ENCODE measurements at places on chromosomes 3 and 15.

DNA sequence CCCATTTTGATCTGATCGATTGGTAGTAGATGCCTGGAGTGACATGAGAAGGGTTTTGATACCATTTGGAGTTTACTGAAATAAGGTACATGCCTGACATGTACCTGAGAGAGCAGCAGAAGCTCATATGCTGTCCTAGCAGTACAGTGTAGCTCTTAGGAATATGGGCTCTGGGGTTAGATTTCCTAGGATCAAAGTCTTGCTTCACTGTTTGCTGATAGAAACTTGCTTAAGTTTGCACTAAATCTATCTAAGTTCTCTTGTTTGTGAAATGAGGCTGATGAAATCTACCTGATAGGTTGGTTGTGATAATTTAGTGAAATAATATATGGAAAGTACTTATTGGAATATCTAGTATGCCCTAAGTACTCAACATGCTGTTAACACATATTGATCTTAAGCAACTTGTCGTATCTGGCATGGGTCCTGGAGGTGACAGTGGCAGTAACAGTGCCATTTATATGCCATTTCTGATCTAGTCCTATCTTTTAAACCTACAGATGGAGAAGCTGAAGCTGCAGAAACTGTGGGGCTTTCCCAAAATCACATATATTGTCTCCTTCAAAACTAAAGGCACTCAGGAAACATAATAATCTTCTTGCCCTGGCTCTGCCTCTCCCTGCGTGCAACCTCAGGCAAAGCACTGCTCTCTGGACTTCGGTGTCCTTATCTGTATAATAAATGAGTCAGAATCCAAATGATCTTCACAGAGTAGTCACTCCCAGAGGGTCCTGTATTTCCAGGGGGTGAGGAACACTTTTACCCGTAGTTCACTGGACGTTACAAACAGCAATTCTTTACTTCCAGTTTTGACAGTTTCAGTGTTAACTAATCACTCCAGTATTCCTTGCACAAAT is 223.6 kb upstream of the SETMAR start:
- H3K27ac ChIP-seq, result no peak overlapping the region
- H3K36me3 ChIP-seq, result no peaks in the 10 kb centered on the region
- H3K4me1 ChIP-seq, result no peaks in the 10 kb centered on the region

GRCh38 chr3:31947671-31948091 is 33.4 kb downstream of the OSBPL10 start:
- DNase-seq, result no peak
- no peaks in the 10 kb centered on the region for H3K27me3 ChIP-seq
- H3K4me3 ChIP-seq, result no peak overlapping the region
- no peaks in the 10 kb centered on the region for H3K36me3 ChIP-seq

GRCh38 chr3:190293621-190294020 is 28.6 kb downstream of the CLDN1 start:
- no peak overlapping the region for H3K4me3 ChIP-seq
- no peak for DNase-seq
- H3K36me3 ChIP-seq, result no peaks in the 10 kb centered on the region
- no peaks in the 10 kb centered on the region for H3K4me1 ChIP-seq
- H3K27me3 ChIP-seq, result no peaks in the 10 kb centered on the region

GRCh38 chr15:67127965-67128364 is 62.6 kb downstream of the SMAD3 start:
- H3K27me3 ChIP-seq, result no peaks in the 10 kb centered on the region

- no peaks in the 10 kb centered on the region for H3K27me3 ChIP-seq
- H3K27ac ChIP-seq, result no peak overlapping the region
- DNase-seq, result no peak
- H3K4me3 ChIP-seq, result no peak overlapping the region
These were observed 86.3 kb upstream of the XCR1 start for GRCh38 chr3:46113608-46114007.

- H3K4me1 ChIP-seq, result peaks cover 5% of the 10 kb centered on the region
- peak overlapping the region; percentile 80 for H3K27ac ChIP-seq
- no peak for DNase-seq
- no peaks in the 10 kb centered on the region for H3K36me3 ChIP-seq
- H3K4me3 ChIP-seq, result no peak overlapping the region
- H3K27me3 ChIP-seq, result no peaks in the 10 kb centered on the region
These were observed 67.6 kb downstream of the TUSC7 start for GRCh38 chr3:116776880-116777785.

- H3K4me3 ChIP-seq, result no peak overlapping the region
- no peak overlapping the region for H3K27ac ChIP-seq
These were observed 71.6 kb upstream of the SYN2 start for GRCh38 chr3:11932636-11933035.

DNA sequence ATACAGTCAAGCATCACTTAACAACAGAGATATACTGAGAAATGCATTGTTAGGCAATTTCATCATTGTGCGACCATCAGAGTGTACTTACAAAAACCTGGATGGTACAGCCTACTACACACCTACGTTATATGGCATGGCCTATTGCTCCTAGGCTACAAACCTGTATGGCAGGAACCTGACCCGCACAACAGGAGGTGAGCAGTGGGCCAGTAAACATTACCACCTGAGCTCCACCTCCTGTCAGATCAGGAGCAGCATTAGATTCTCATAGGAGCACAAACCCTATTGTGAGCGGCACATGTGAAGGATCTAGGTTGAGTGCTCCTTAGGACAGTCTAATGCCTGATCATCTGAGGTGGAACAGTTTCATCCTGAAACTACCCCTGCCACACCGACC is 89.7 kb downstream of the SCAPER start:
- no peaks in the 10 kb centered on the region for H3K4me1 ChIP-seq
- H3K4me3 ChIP-seq, result no peak overlapping the region
- H3K27me3 ChIP-seq, result no peaks in the 10 kb centered on the region

DNA sequence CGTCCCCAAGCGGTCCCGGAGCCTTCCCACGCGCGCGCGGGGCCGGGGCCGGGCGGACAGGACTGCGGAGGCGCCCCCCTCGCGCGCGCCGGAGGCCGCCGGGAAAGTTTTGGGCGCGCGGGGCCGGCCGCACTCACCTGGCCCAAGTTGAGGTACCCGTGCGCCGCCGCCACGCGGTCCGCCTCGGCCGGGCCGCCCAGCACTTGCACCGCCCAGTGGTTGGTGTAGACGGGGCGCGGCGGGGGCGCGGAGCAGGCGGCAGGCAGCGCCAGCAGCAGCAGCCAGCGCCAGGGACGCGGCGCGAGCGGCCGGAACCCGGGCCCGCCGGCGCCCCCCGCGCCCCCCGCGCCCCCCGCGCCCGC is 289 bp downstream of the PCSK6 start:
- peaks cover 44% of the 10 kb centered on the region for H3K27me3 ChIP-seq
- no peak overlapping the region for H3K4me3 ChIP-seq
- H3K36me3 ChIP-seq, result peaks cover 3% of the 10 kb centered on the region
- no peak for DNase-seq
- H3K27ac ChIP-seq, result no peak overlapping the region
- H3K4me1 ChIP-seq, result peaks cover 12% of the 10 kb centered on the region

GRCh38 chr3:113058188-113058587 is 67.4 kb downstream of the GTPBP8 start:
- DNase-seq, result no peak
- H3K4me1 ChIP-seq, result peaks cover 2% of the 10 kb centered on the region
- H3K4me3 ChIP-seq, result no peak overlapping the region
- H3K27me3 ChIP-seq, result no peaks in the 10 kb centered on the region
- H3K36me3 ChIP-seq, result no peaks in the 10 kb centered on the region

- no peaks in the 10 kb centered on the region for H3K36me3 ChIP-seq
- H3K27ac ChIP-seq, result no peak overlapping the region
- H3K4me3 ChIP-seq, result no peak overlapping the region
- H3K4me1 ChIP-seq, result no peaks in the 10 kb centered on the region
- peaks cover 3% of the 10 kb centered on the region for H3K27me3 ChIP-seq
These were observed 163.6 kb downstream of the ITPR1 start for GRCh38 chr3:4656626-4657328.

- peaks cover 13% of the 10 kb centered on the region for H3K36me3 ChIP-seq
- no peak for DNase-seq
- H3K4me3 ChIP-seq, result no peak overlapping the region
- H3K27me3 ChIP-seq, result no peaks in the 10 kb centered on the region
- peaks cover 19% of the 10 kb centered on the region for H3K4me1 ChIP-seq
These were observed 33.0 kb upstream of the NR2E3 start for GRCh38 chr15:71777216-71777943.

DNA sequence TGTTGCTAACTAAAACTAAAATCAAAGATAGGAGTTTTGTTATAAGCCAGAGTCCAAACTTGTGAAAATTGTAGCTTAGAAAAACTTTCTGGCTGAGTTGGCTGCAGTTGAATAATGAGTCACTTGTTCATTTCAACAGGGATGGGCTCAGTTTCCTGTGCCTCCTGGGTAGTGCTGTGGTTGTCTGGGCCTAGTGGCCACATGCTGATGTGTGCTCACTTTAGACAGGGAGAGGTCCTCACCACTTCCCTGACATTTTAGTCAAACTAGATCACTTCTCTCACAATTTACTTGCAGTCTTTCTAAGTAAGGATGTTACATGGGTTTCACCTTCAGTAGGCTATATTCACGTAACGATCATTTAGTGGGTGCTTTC is 6.3 kb upstream of the UBE2Q2 start:
- H3K4me3 ChIP-seq, result no peak overlapping the region
- no peaks in the 10 kb centered on the region for H3K36me3 ChIP-seq
- peak; percentile 80 for DNase-seq
- no peaks in the 10 kb centered on the region for H3K4me1 ChIP-seq

DNA sequence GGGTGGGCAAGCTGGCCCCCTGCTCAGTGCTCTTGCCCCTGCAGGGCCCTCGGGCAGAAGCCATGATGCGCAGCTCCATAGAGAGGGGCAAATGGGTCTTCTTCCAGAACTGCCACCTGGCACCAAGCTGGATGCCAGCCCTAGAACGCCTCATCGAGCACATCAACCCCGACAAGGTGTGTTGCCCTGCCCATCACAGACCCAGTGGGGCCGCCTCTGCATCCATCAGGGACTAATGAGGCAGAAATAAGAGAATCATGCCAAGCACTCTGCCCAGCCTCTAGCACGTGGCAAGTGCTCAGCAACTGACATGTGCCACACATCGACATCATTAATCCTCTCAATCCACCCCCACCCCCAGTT is 49.4 kb downstream of the SEMA3G start:
- no peak overlapping the region for H3K27ac ChIP-seq
- peaks cover 15% of the 10 kb centered on the region for H3K36me3 ChIP-seq
- no peak overlapping the region for H3K4me3 ChIP-seq
- H3K4me1 ChIP-seq, result peaks cover 2% of the 10 kb centered on the region
- DNase-seq, result no peak
- peaks cover 9% of the 10 kb centered on the region for H3K27me3 ChIP-seq

GRCh38 chr3:100525753-100526612 is 33.6 kb downstream of the TMEM45A start:
- peak overlapping the region; percentile 60 for H3K27ac ChIP-seq
- peak; percentile 98 for DNase-seq
- H3K36me3 ChIP-seq, result peaks cover 4% of the 10 kb centered on the region
- no peaks in the 10 kb centered on the region for H3K27me3 ChIP-seq
- no peak overlapping the region for H3K4me3 ChIP-seq

GRCh38 chr15:72135719-72136118 is 17.5 kb downstream of the SENP8 start:
- peaks cover 1% of the 10 kb centered on the region for H3K4me1 ChIP-seq
- H3K27ac ChIP-seq, result no peak overlapping the region
- no peak for DNase-seq
- no peak overlapping the region for H3K4me3 ChIP-seq
- no peaks in the 10 kb centered on the region for H3K36me3 ChIP-seq
- no peaks in the 10 kb centered on the region for H3K27me3 ChIP-seq

GRCh38 chr3:30286811-30287210 is 319.6 kb upstream of the TGFBR2 start:
- peaks cover 2% of the 10 kb centered on the region for H3K4me1 ChIP-seq

- peaks cover 2% of the 10 kb centered on the region for H3K4me1 ChIP-seq
- no peak overlapping the region for H3K4me3 ChIP-seq
- no peaks in the 10 kb centered on the region for H3K36me3 ChIP-seq
- H3K27ac ChIP-seq, result no peak overlapping the region
- no peaks in the 10 kb centered on the region for H3K27me3 ChIP-seq
These were observed 41.3 kb upstream of the TNFSF10 start for GRCh38 chr3:172564499-172564898.

GRCh38 chr3:187062526-187063177 is 76.6 kb downstream of the RPL39L start:
- peak overlapping the region; percentile 48 for H3K27ac ChIP-seq
- H3K36me3 ChIP-seq, result peaks cover 11% of the 10 kb centered on the region
- no peak overlapping the region for H3K4me3 ChIP-seq
- no peaks in the 10 kb centered on the region for H3K27me3 ChIP-seq
- DNase-seq, result no peak

DNA sequence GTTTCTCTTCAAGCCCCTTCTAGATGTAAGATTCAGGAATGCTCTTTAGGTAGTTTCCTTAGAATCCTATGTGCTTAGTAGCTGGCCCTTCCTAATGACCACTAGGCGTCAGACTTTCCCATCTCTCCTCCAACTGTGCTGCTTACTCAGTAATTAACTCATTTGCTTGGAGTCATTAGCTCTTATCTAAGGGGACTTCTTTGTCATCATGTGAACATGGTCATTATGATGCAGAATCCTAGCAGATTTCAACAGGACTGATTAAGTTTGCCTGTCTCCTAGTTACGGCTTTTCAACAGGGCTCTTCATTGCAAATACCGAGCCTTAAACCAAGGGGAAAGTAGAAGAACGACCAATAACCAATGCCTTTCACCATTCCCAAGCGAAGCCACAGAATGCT is 46.4 kb downstream of the GJD2 start:
- H3K4me3 ChIP-seq, result no peak overlapping the region
- H3K27ac ChIP-seq, result no peak overlapping the region
- H3K27me3 ChIP-seq, result peaks cover 45% of the 10 kb centered on the region

DNA sequence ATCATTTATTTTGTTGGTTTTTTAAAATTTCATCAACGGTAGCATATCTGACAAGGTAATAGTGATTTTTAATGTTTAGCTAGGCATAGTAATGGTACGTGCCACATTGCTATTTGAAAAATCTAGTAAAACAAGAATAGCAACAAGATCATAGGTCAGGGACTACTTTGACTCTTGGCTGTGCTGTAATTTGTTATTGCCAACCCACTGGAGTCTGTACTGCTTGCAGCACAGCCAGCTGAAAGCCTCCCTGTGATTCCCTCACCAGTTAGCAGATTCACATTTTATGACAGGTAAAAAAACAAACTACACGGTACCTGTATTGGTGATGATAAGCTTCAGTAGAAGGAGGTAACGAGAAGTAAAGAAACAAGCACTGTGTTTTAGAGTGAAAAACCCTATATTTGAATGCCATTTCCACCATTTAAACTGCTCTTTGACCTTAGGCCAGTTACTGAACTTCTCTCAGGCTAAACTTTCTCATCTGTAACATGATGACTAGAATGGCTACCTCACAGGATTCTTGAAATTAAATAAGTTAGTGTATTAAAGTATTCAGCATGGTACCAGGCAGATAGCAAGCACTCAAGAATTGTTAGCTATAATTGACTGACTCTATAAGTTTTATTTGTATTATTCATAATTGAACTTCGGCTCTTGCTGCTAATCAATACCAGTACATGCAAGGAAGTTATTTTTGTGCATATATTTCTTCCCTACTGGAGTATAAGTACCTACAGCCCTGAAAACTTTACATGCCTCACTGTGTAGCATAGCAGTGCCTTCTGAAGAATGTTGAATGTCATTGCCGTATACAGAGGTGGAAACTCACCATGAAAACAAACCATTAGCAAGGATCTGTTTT is 16.1 kb downstream of the FILIP1L start:
- H3K27ac ChIP-seq, result peak overlapping the region; percentile 32
- no peaks in the 10 kb centered on the region for H3K27me3 ChIP-seq
- no peaks in the 10 kb centered on the region for H3K36me3 ChIP-seq
- H3K4me1 ChIP-seq, result peaks cover 3% of the 10 kb centered on the region
